CD8-positive, alpha-beta memory T cell (primary cell): ENCODE measurements at places on chromosomes 7 and 10. TPM values are rescaled to one million over a fixed set of nuclear protein-coding genes. Genes with fewer than 3 reads are reported as not detected.

GRCh38 chr7:134799377-134799776 lies 19.9 kb downstream of the CALD1 start:
- DNase-seq = no peak

DNA sequence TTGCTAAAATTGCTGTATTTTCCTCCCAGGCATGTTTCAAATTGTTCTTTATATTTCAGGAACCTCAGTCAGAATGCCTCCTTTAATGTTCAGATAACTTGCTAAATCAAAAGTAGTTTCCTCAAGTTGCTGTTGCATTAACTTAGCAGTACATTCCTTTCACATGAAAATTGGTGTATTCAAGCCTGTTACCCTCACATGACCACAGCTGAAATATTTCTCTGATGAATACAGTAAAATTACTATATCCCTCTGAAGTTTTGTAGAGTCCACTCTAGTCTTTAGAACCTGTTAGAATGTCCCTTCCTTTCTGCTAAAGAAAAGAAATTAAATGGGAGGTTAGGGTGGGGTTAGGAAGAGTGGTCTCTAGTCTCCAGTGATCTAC lies 24.5 kb upstream of the C1GALT1 start:
- DNase-seq = no peak

GRCh38 chr7:113664867-113665266 lies 253.9 kb downstream of the PPP1R3A start:
- DNase-seq = no peak

DNA sequence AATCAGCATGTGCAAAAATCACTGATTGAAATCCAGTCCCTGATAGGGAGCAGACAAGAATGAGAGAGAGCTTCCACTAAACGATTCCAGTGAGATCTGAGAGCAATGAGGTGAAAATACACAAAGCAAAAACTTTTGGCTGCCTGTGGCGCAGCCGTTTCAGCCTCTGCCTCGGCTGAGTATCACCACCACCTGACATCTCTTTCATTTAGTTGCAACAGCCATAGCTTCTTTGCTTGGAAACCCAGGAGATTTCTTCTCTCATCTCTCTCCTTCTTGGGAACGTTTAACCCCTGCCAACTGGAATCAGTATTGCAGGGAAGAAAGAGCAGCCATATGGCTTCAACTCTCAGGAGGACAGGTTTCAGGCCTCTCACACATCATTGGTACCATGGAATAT lies 237.3 kb upstream of the AGK start:
- DNase-seq = no peak

- no peak for DNase-seq
Measured at GRCh38 chr10:100662067-100662466, 83.3 kb upstream of the PAX2 start.

DNA sequence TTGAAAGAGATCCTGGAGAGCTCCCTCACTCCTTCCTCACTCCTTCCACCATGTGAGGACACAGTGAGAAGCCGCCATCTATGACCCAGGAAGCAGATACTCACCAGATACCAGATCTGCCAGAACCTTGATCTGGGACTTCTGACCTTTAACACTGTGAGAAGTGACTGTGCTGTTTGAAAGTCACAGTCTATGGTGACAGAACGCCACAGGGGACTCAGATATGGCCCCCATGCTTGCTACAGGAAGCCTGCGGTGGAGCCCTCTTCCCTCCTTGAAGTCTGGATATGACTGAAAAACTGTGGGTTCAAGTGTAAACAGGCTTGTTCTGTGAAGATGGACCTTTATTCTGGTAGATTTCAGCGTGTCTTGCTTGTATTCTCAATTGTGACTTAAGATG lies 297.8 kb downstream of the KLF6 start:
- no peak for DNase-seq

DNA sequence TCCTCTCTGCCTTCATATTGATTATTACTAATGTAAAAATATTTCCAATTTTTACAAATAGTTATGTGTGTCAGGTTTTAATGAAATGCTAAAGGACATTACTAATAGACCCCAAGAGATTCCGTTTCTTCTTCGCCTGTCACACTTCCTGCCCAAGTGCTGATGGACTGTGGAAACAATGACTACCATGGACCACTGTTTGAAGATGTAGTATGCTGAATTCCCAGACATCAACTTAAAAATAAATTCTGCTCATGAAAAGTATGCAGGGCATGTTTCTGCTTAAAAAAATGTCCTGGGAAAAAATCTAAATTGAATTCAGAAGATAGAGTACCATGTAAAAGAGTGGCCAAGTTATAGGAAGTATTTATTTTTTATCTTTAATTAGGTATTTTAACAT lies 52.1 kb downstream of the ST7 start:
- no peak for DNase-seq

The FAM13C gene
- total RNA-seq = not detected

GRCh38 chr10:101666083-101666482 lies 28.9 kb downstream of the FBXW4 start:
- DNase-seq = no peak

DNA sequence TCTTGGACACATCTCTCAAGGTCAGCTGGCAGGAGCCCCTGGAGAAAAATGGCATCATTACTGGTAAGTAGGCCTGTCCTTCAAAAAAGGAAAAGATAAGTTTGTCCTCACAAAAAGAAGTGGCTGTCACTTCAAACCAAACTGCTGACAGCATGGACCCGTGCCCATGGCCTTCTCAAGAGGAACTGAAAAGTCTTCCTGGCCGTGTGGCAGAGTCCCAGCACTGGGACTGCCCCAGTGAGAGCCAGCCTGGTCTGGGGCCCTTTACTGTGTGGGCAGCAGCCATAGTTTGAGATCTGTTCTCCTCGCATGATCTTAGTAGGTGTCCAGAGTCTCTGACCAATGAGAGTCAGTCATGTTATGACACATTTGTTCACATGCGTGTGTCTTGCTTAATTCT lies 614.2 kb upstream of the FOXK1 start:
- DNase-seq = no peak

DNA sequence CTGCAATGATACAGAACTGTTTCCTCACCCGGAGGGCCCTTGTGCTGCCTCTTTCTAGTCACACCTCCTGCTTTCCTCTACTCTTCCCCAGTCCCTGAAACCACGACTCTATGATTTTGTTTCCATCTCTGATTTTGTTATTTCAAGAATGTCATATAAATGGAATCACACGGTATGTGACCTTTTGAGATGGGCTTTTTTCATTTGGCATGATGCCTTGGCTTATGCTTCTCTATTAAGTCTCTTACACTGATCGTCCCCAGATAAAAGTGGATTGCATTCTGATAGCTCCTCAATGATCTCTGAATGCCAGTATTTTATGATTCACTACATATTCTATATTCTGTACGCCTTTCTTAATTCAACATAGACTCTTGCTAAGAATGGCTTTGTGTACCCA lies 78.2 kb downstream of the GALNT11 start:
- DNase-seq = no peak

The RBP4 gene
- total RNA-seq = not detected

The CHST3 gene
- total RNA-seq = 0.07 TPM

- DNase-seq = no peak
Measured at GRCh38 chr7:44067064-44067951, 1.9 kb upstream of the PGAM2 start.
